ENCODE measurements at places on chromosomes 11 and 22.

DNA sequence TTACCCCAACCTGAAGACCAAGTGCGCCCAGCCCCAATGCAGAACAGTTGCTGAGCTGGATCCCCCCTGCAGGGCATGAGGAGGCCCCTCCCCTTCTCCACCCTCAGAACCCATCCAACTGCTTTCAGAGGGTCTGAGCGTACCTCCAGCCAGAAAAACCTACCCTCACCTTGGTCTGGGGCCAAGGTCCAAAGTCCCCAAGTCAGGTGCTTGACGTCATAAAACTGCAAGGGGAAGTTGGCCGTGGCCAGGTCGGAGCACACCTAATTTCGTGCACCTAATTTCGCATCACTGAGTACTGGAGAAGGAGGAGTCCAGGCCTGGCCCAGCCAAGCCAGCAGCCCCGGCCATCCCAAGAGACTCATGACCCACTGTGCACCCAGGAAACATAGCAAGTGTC, 289.8 kb downstream of the CTTN start:
- DNase-seq: no peak

GRCh38 chr11:76830639-76831327, 29.9 kb upstream of the ACER3 start:
- DNase-seq: no peak

- DNase-seq: peak; percentile 98
Observed at GRCh38 chr11:45280449-45280848, 5.7 kb downstream of the SYT13 start.

DNA sequence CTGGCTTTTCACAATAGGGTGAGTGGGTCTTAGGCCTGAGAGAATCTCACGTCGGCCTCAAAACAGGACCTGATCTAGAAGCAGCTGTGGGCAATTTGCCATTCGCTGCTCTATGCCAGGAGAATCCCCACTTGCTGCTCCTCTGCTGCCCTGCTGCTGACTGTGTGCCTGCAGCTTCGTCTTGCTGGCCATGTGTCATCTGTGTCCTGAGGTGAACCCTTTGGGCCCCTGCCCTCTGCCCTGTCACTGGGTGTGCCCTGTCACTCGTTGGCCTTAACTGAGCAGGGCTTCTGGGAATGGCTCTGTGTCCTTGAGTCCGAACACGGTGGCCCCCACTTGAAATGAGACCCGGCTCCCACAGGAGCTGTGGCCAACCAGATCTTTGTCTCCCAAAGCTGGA, 6.2 kb downstream of the NAA40 start:
- no peak for DNase-seq

DNA sequence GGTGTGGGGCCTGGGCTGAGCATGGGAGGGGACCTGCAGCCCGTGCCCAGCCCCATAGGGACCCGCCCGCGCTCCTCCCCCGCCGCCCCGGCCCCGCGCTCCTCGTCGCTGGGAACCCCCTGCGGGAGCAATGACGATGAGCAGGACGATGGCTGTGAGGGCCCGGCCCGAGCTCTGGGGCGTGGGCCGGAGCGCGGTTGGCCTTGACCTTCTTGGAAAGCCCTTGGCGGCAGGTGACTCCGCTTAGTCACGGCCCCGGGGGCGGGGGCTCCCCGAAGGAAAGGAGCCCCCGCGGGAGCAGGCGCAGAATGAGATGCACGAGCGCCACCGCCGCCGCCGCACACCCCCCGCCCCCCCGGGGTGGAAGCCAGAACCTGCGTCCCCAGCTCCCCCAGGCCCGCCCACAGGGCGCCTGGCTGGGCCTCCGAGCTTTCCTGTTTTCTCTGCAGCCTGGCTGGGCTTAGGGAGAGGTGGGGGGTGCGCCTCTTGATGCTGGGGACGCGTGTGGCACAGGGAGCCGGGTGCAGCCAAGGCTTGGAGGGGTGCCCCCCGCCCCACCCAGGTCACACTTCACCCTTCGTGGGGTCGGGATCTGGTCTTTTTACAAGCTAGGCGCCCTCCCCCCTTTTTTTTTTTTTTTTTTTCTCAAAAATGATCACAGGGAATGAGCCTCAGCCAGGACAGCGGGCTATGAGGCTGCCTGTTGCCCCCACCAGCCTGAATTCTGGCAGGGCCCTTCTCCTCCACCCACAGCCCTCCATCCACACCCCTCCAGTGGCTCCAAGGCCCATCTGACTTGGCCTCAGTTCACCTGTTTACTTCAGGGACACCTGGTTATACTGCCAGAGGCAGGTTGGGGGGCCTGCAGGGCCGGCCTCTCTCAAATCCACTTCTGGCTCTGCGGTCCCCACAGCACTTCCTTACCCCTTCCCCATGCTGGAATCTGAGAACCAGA, 17.9 kb downstream of the CRELD2 start:
- DNase-seq: peak; percentile 46

All from NCI-H2029 (cell line).